ENCODE measurements at places on chromosomes 1 and 21. TPM values are rescaled to one million over a fixed set of nuclear protein-coding genes. Genes with fewer than 3 reads are reported as not detected.

The ILDR2 gene
- not detected for total RNA-seq

The RGS18 gene
- not detected for total RNA-seq

The OR2L8 gene
- total RNA-seq, result not detected

The STUM gene
- not detected for total RNA-seq

The SLFNL1 gene
- total RNA-seq, result under 0.01 TPM

The F3 gene
- 1,196 TPM for total RNA-seq

The CGN gene
- total RNA-seq, result 10.7 TPM

The CFAP107 gene
- total RNA-seq, result not detected
